ENCODE measurements at places on chromosomes 7 and 10.

DNA sequence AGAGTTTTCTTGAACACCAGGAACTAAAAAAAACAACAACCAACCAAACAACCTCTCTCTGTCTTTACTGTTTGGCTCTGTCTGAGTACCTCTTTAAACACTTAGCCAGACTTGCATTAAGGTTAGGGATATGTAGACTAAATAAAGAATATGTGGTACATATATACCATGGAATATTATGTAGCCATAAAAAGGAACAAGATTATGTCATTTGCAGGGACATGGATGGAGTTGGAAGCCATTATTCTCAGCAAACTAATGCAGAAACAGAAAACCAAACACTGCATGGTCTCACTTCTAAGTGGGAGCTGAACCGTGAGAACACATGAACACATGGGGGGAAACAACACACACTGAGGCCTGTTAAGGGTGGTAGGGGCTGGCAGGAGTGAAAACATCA, 116.0 kb upstream of the ANTXRL start:
- no peak for DNase-seq

- DNase-seq = no peak
Observed at GRCh38 chr10:25028711-25029110, 12.3 kb downstream of the THNSL1 start.

DNA sequence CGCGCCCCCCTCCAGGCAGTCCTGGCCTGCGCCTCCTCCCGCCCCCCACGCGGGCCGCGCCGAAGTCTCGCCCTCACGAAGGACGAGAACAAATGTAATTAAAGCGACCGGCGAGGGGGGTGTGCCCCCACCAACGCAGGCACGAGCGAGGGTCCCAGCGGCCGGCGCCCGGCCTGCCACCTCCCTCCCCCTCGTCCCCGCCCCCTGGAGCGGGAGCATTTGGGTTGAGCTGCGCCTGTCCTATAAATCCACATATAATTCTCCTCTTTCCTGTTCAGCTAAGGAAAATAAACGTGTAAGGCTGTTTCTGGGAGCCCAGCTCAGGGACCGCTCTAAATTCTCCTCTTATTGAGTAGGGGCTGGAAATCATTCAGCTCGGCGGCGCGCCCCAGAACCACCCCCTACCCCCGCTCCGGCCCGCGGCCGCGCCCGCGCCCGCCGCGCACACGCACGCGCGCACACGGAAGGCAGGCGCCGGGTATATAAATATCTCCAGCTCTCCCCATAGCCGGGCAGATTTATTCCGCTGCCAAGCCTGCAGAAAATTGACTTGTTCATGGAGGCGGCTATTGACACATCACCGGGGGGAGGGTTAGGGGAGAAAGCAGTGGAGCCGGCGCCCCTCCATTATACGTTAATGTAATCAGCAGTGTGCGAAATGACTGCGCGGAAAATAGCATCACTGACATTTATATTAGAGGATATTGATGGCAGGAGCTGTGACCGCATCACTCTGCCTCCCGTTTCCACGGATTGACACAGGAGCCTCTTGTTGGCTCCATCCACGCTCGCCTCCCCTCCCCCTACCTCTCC, 61.6 kb upstream of the BTRC start:
- no peak for DNase-seq

- DNase-seq = no peak
Observed at GRCh38 chr7:46586406-46586805, 665.3 kb upstream of the IGFBP3 start.

- no peak for DNase-seq
Observed at GRCh38 chr7:55423891-55424290, 58.8 kb downstream of the LANCL2 start.
